ENCODE measurements at places on chromosomes 13 and 19.

- DNase-seq, result no peak
These were observed 152.2 kb upstream of the PRR20A start for GRCh38 chr13:56988543-56988942.

GRCh38 chr13:73075546-73075945 lies 16.7 kb downstream of the KLF5 start:
- DNase-seq, result no peak

- no peak for DNase-seq
These were observed 7.6 kb downstream of the STARD13 start for GRCh38 chr13:33277946-33278345.

GRCh38 chr13:20033486-20033885 lies 75.0 kb downstream of the ZMYM2 start:
- DNase-seq, result no peak

GRCh38 chr13:67515895-67516294 lies 285.8 kb upstream of the PCDH9 start:
- no peak for DNase-seq

DNA sequence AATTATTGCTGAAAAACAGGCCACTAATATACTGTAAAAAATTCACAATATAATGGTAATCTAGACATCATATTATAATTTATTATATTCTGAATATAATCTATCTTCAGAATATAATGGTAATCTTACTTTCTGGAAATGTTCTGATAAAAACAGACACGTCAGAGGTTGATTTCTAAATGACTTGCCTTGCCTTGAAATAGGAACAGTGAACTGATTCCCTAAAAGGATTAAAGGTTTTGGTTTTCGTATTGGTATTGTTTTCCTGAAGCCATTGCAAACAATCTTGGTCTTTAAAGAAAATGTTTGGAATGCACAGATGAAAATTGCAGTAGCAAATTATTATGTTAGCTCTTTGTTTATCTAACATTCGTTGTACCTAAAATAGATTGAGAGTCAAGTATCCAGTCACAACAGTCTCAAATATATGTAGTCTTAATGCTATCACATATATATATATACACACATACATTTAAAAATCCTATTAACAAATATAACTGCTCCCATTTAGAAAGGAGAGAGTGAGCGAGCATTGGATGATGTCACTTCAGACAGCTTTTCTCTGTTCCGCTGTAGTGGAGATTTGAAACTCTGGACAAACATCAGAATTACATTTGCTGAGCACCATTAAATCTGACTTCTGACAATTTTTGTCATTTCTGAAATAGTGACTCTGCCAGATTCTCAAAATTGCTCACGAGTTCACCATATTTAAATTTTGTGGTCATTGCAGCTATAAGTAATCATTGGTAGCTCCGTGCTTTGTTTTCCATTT lies 1.7 kb downstream of the ITM2B start:
- peak; percentile 41 for DNase-seq

GRCh38 chr13:87792878-87793277 lies 121.7 kb downstream of the SLITRK5 start:
- DNase-seq, result no peak

DNA sequence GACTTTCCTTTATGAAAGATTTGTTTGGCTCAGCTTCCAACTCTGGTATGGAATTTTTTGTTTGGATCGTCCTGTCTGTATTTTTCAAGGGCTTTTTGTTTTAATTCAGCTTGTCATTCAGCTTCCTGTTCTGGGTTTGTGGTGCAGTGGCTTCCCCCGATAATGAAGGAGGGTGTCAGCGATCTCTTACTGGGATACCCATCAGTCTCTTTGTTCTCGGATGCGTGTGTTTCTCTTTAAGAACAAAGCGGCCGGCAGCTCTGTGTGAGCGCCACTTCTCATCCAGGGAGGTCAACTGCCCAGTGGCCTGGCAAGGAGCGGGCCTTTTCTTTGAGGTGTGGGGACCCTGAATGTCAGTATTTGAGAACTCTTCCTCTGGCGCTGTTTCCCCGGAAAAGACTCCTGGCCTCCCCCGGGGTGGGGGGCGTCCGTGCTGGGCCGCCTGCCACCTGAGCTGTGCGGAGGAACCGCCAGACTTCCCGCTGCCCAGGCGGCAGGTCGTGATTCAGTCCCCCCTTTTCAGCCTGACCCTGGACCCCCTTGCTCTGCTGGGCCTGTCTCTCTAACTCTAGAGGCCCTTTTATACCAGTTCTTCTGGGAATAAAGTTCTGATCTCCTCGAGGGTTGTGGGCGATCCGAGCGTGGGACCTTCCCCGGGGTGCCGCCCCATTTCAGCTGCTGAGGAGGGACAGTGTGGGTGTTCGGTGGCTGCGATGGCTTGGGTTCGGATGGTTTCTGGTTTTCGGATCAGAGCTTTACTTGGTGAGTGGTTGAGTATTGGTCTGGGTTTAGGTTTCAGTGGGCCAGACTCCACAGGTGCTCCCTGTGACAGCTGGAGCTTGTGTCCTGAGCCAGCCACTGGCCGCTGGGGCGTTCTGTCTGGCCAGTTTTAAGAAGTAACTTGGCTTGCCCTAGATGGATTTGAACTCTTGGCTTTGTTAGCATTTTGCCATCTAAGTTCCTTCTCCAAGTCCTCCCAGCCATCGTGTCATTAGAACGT lies 3.4 kb downstream of the SF3A2 start:
- DNase-seq, result no peak

DNA sequence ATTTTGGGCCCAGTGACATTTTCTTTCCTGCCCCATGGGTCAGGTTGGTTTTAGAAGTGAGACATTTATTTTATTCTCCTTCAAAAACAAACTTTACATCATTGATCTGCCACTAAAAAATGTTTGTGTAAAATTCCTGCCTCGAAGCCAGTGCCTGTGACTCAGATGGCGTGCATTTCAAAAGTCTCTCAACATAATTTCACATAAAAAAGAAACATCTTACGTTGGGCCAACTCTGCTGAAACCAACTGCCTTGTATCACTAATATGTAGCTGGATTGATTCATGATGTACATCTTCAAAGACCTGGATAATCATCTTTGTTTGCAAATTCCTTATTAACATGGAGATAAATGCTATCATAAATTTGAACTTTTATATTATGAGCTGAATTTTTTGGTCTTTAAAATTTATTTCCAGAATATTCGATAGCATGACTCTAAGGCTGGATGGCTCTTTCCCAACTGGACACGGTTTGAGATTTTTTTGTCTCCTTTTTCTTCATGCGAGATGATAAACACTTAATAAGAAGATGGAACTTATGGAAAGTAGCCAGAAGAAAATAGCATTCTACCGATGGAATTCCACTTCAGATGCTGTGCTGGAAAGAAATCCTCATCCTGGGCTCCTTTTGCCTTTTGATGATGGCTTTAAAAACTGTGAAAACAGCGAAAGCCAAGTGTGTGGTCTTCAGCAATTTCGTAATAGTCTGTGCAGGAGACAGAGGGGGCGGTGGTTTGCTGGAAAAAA lies 420.5 kb downstream of the FGF9 start:
- DNase-seq, result no peak

DNA sequence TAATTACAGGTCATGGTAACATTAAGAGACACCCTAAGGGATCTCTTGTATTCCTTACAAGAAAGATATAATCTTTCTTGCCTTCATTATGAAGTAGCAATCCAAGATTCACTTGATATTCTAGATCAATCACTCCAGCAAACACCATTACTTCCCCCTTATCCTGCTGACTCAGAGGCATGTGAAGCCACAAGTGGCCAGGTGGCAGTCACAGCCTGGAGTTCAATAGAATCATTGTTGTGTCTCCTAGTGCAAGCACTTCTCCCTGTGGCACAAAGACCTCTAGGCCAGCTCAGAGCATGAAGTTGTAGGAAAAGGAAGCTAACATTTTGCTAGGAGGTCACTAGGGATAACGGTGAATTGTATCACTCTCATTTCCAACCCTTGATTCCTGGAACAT lies 864.3 kb upstream of the ATXN8OS start:
- DNase-seq, result no peak

DNA sequence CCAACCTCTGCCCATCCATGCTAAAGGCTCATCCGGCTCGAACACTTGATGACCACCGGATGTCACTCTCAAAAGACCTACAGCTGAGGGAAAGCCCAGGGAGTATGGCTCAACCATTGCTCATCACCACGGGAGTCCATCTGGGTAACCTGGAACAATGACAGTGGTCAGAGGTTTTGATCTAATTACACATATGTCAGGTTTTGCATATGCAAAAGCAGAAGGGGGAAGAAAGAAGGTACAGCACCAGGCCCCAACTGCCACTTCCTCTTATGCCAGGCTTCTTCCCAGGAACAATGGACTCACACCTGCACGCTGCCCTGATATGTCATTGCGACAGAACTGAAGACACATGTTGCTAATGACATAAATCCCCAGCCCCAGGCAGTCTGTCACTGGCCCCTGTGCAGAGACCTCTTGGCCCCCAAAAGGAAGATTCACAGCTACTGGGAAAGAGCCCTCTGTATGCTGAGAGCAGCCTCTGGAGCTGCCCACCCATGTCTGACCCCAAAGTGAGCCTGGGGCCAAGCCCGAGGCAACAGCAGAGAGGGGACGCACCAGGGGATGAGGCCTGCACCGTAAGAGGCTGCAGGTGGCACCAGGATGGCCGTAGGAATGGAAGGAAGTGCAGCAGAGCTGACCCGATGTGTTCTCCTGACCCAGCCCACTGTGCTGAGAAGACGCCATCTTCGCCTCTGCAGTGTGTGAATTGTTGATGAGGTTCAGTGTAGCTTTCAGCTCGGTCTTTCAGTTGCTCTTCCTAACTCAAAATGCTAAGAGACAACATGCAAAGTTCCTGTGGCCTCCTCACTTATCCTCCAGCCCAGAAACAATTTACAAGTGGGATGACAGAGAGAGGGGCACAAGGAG lies 26.3 kb downstream of the EPS15L1 start:
- DNase-seq, result peak; percentile 79

DNA sequence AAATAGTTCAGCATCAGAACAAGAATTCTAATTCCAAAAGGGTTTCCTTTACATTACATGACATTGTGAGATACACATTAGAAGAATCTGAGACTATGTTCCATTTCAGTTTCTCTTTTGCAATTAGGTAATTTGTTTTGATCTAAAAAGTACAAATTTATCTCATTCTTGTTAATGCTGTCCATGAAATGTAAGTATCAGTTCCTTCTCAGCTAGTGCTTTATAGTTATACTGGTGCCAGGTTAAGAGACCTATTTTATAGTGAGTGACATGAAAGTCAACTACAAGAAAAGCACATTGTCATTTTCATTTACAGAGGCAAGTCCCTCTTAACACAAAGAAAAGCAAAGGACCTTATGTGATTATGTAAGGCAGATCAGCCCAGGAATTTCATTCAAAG lies 43.9 kb downstream of the RCBTB2 start:
- no peak for DNase-seq

DNA sequence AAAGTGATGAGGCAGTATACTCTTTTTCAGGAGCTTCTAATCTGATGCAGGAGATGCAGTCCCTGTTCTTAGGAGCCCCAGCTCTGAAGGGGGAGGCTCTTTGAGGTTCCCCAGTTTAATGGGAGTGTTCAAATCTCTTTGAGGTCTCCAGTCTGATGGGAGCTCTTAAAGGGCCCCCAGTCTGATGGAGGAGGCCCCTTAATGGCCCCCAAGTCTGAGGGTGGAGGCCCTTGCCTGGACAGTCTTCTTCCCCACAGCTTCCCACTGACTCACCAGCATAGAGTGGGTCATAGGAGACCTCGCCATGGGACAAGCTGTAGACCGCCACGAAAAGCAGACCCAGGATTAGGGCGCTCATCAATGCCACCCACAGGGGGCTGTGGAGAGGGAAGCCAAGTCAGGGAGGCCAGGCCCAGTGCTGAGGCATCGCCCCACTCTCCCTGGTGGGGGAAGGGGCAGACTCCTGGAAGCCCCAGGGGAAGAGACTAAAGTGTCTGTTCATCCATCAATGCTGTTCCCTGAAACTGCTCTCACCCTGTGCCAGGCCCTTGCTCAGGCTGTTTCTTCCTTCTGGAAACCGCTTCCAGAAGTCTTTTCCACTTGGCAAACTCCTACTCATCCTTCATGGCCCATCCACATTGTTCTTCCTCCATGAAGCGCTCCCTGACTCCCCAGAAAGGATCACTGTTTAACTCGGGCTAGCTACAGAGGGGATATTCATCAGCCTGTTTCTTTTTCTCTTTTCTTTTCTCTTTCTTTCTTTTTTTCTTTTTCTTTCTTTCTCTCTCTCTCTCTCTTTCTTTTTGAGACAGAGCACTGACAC lies 2.1 kb downstream of the TM6SF2 start:
- no peak for DNase-seq

GRCh38 chr13:51002736-51003135 lies 93.1 kb downstream of the RNASEH2B start:
- no peak for DNase-seq

- DNase-seq, result no peak
These were observed 491.5 kb downstream of the OLFM4 start for GRCh38 chr13:53520132-53520531.

DNA sequence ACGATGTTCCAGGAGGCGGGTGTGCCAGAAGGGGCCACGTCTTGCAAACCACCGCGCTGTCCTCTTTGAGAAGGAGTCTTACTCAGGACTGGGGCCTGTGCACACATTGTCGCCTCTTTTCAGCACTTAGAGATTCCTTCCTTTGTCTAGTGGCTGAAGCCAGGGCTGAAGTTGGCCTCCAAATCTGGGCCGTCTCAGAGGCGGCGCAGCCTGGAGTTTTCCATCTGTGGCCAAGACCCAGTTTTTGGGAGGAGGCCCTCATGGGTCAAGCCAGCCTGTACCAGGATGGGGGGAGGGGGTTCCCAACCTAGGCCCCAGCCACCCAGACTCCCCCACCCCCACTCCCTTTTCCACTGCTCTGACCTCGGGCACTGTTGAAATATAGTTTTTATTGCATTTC lies 11.8 kb downstream of the ANO8 start:
- DNase-seq, result no peak

DNA sequence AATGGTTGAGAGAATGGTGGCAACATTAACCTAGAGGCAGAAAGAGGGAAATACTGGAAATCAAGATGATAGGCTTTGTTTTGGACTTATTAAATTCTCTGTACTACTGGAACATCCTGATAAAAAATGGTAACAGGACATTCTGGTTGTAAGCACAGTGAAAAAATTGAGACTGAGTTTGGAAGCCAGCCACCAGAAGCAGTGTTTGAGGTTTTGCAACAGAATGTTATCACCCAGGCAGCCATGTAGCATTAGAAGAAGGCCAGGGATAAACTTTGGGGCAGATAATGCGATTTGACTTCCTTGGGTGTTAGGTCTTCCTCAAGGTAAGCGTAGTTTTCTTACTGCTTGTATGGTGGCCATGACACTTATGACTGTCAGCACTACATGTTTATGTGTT lies 307.4 kb downstream of the ATP8A2 start:
- no peak for DNase-seq

DNA sequence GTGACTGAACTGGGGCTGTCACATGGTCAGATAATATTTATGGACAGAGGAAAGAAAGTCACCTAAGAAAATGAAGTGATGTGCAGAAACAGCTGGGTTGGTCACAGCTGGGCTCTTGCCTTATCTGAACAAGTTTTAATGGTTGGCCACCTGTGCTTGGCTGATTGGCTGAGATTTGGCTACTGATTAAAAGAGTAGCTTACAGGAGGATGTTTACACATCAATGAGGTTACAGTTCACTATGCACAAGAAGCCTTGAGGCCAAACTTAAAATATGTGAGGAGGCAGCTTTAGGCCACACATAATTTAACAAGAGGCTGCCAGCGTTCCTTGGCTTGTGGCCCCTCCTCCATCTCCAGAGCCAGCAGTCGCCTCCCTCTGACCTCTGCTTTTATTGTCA lies 99.2 kb upstream of the C1QTNF9B start:
- no peak for DNase-seq

- DNase-seq, result peak; percentile 69
These were observed 20.6 kb downstream of the PPP1R37 start for GRCh38 chr19:45113628-45114027.

GRCh38 chr13:92256211-92256610 lies 857.8 kb downstream of the GPC5 start:
- no peak for DNase-seq

Data from NCI-H526 treated with DMSO at 0.1 percent for 48 hours (cell line).